ENCODE measurements at places on chromosomes 2 and 18.

- no peak for DNase-seq
Measured at GRCh38 chr2:193153576-193153975, 958.8 kb upstream of the TMEFF2 start.

- DNase-seq = no peak
Measured at GRCh38 chr2:191036363-191036762, 22.4 kb upstream of the STAT1 start.

- no peak for DNase-seq
Measured at GRCh38 chr2:234393354-234393753, 103.5 kb downstream of the ARL4C start.

DNA sequence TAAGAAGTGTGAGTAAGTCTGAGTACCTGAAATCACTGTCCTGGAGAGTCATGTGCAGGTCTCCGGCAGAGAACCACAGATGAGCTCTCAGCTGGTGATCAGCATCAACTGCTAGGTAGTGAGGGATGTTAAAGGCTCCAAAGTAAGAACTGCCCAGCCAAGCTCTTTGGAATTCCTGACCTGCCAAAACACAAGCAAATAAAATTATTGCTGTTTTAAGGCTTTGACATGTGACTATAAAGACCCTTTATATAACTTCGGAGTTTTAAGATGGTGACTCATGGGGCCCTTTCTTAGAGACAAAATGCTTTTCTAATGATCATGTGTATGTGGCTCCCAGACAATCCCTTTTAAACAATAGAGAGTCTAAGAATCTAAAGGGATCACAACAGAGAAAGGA, 855.7 kb downstream of the TRIB2 start:
- no peak for DNase-seq

- no peak for DNase-seq
Measured at GRCh38 chr2:164205347-164205746, 415.9 kb downstream of the GRB14 start.

- no peak for DNase-seq
Measured at GRCh38 chr2:204110338-204110741, 173.8 kb downstream of the ICOS start.

DNA sequence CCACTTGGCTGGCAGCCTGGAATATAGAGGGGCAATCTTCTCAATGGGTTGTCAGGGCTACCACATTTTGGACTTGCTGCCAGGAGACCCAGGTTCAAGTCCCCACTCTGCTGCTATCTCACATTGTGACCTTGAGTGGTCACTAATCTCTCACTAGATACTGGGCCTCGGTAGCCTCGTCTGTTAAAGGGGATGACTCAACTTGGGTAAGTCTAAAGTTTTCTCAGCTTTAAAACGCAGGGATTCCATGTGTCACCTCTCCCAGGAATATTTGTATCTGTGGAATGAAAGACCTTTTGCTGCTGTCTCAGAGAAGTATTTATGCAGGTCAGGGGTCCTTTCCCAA, 86.3 kb downstream of the SEMA4F start:
- DNase-seq = no peak

- no peak for DNase-seq
Measured at GRCh38 chr18:70073432-70073831, 125.8 kb upstream of the CD226 start.

DNA sequence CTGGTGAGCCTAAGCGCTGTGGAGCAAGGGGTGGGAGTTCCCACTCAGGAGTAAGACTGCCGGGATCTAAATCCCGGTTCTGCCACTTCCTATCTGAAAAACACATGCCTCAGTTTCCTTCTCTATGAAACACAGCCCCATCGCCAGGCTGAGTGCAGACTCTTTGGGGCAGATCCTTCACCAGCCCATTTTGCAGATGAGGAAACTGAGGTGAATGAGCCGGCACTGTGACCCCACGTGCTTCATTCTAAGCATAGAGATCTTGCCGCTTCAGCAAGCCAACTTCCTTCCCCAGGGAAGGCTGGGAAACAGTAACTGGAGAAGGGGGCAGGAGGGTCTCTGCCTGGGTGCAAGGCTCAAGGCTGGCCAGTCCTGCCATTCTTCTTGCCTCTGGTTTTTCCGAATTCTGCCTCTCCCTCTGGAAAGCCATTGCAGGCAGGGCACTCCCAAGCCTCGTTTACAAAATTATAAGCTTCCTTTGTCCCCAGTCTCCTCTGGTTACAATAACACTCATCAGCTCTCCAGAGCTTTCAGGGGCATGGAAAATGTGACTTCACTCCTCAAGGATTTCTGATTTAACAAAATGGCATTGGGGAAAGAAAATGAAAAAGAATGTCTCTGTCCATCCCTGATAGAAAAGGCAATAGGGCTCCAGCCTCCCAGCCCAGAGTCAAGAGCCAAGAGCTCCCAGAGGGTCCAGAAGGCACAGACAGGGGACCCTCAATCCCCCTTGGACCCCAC, 249.2 kb downstream of the TNS1 start:
- DNase-seq = no peak

GRCh38 chr2:99933894-99934650, 208.3 kb downstream of the AFF3 start:
- DNase-seq = no peak

GRCh38 chr18:8386669-8387380, 222.4 kb upstream of the RAB12 start:
- DNase-seq = no peak

- DNase-seq = no peak
Measured at GRCh38 chr2:241180495-241180894, 8.0 kb upstream of the ANO7 start.

- no peak for DNase-seq
Measured at GRCh38 chr2:200619279-200619678, 33.5 kb downstream of the AOX1 start.

GRCh38 chr2:203975912-203976311, 39.3 kb downstream of the ICOS start:
- DNase-seq = no peak

- no peak for DNase-seq
Measured at GRCh38 chr2:28750316-28751251, 1.0 kb upstream of the PPP1CB start.

DNA sequence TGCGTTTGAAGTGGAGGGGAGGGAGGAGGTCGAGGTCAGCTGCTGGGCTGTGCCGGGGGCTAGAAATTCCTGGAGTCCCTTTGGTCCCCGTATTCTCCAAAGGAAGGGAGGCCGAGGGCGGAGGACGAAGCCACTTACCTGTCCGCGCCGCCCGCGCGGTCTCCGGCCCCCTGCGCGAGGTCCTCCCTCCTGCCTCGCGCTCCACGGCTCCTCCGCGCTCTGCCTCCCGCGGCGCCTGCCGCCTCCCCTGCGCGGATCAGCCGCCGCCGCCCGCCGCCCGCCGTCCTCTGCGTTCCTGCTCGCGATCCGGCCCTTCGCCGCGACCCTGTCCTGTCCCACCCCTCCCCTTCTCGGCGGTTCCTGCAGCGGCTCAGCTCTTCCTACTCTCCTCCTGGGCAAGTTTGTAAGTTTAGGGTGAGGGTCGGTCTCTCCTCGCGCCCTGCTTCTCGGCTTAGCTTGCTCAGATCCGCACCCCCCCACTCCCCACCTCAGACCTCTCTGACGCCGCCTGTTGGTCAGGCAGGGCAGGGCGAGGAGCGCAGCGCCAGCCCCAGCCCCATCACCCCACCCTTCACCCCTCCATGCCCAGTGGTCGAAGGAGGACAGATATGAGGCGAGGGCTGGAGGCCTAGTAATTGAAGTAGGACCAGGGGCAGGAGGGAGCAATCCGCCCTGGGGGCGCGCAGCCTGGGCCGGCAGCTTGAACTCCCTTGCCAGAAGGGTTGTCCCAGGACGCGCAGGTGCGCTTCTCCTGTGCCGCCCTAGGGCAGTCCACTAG, 9.7 kb upstream of the SKOR2 start:
- no peak for DNase-seq

GRCh38 chr2:67922080-67922785, 140.6 kb downstream of the C1D start:
- DNase-seq = no peak

DNA sequence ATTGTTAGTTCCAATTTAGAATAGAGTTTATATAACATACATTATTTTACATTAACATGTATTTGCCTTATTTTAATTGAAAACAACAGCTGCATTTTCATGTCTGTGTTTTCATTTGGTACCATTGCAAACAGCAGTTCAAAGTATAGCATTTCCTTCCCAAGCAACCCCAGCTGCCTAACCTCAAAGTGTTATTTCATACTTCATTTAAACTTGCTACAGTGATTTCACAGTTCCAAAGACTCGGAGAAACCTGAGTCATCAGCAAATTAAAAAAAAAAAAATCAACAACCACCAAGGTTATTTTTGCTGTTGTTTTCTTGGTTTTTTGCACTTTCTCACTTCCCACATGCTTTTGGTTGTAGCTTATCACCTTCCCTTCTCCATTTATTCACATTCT, 236.5 kb upstream of the SPHKAP start:
- DNase-seq = no peak

DNA sequence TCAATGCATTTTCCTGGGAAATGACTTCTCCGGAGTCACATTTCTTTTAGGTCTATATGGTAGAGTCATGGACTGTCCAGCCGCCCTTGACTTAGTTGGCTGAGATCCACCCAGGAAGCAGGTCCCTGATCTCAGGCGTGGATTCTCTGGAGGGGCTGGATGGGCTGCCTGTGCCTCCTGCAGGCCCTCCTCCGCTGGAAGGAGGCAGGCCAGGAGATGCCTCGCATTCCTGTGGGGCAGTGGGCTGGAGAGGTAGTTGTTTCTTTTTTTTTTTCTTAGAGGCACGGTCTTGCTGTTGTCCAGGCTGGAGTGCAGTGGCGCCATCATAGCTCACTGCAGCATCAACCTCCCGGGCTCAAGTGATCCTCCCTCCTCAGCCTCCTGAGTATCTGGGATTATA, 129.0 kb upstream of the MYCN start:
- no peak for DNase-seq

DNA sequence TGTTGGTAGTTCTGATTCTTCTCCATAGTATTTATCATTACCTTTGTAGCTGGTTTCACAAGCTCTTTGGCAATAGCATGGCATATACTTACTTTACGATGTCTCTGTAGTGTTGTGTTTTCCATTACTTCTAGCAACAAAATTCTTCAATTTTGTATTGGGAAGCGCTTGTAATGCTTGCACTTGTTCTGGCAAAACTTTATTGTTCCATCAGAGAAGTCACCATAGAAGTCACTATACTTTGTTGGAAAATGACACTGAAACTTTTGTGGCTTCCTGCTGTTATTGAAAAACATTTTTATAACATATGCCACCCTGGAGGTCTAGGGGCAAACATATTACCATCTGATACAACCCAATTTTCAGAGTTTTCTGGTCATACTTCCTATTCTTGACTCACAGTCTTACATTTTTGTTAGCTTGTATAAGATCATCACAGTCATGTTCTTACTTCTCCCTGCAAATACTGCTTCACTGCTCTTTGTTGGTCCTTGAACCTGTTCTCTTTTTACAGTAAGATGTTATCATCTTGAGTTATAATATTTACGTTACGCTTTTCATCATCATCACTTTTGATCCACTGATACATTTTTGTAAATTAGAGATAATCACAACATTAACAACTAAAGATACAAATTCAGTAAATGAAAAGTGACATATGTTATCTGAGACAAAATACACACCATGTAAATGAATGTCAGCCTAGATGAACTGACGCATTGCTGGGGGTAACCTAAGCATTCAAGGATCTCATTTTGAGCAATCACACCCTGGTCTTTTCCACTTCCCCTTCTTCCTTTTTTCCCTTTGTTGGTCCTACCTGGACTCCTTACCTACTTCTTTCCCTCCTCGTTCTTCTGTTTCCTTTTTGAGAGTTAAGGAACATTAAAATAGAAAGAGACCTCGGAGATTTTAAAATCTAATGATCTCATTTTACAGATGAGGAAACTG, 33.3 kb upstream of the CXCR4 start:
- no peak for DNase-seq

DNA sequence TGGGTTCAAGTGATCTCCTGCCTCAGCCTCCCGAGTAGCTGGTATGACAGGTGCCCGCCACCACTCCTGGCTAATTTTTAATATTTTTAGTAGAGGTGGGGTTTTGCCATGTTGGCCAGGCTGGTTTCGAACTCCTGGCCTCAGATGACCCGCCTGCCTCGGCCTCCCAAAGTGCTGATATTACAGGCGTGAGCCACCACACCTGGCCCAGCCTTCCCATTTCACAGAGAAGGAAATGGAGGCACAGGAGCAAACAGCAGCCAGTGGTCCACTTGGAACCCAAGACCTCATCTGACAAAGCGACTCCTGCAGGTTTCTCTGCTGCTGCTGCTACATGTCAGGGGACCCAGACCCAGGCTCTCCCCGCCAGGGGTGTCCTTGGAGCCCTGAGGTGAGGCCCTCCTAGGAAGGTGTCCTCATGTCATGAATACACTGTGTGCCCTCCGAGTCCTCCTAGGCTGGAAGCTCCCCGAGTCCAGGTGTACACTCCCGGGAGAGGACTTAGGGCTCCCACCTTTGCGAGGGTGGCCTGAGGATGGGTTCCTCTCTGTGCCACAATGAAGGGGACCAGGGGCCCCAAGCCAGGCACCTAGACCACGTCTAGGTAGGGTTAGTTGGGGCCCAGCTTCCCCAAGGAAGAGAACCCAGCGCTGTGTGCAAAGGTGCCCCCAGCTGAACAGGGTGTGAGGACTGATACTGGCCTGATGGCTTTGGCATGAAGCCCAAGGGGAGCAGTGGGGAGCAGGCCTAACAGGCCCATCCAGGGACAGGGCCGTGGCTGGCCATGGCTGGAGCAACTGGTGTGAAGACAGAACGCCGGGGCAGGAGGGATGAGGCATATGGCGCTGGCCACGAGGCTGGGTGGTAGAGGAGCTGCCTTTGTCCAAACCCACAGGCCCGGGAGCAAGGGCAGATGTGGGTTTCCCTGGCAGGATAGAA, 56.1 kb downstream of the HS6ST1 start:
- peak; percentile 63 for DNase-seq

DNA sequence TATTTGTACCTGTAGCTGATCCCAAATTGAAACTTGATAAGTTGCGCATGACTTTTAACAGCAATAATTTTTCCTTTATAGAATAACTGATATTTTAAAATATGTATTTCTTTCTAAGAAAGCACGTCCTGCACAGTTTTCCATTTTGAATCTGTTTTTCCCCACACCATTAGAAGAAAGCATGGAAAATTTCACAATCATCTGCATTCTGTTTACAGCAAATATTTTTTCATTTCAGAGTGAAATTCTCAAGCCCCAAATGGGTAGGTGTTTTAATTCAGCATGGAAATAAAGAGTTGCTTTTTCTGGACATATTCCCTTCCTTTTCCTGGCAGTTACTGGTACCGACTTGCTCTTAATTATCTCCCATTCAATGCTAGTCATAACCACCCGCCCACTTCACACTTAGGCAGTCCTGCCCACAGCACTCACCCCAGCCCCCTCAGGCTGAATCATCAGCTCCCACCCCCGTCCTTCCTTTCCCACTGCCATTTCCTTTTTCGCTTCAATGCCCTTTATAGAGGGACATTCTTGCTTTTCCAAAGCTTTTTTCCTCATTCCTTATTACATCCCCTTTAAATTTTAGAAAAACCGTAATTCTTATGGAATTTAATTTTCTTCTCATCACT, 89.2 kb upstream of the GLS start:
- no peak for DNase-seq

DNA sequence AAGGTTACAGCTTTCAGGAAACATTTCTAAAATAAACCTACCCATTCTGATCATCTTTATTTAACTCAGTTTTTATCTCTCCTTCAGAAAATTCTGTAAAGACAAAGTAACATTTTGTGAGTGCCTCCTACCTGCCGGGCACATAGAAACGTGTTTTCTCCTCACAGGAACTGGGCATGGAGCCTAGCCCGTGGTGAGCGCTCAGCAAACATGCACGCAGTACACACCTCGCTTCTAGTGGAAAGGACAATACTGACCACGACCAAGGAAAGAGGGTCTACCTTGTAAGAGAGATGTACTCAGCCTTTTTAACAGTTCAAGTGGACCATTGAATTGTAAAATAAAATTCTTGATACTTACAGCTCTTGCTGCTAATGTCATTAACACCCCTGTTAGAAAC, 24.8 kb upstream of the KIDINS220 start:
- no peak for DNase-seq
